H54 (cell line): ENCODE measurements at places on chromosomes 11 and 22.

- no peak for DNase-seq
Observed at GRCh38 chr11:60910711-60911380, 3.1 kb upstream of the TMEM109 start.

DNA sequence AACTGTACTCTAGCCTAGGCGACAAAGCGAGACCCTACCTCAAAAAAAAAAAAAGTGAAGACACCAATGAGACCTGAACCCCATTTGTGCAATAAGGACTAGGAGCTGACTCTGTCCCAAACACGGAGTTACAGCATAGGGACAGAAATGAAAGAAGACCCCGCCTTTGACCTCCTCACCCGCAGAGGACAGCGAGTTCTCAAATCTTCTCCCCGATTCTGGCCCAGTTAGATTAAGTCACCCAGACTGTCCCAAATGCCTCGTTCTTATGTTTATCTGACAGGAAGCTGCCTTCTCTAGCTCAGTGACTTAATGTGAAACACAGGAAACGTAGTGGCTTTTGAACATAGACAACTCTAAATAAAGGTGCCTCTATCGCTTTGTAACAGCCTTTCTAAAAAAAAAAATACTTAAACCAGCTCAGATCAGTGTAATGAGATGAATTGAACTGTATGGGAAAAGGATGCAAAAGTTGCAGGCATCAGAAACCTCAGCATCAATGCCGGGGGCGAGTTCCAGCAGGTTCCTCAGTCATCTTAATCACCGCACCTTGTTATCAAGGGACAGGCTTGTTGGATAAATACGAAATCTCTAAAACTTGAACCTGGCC, 10.6 kb downstream of the MYH9 start:
- no peak for DNase-seq

- no peak for DNase-seq
Observed at GRCh38 chr11:123145661-123146060, 49.4 kb downstream of the CLMP start.

DNA sequence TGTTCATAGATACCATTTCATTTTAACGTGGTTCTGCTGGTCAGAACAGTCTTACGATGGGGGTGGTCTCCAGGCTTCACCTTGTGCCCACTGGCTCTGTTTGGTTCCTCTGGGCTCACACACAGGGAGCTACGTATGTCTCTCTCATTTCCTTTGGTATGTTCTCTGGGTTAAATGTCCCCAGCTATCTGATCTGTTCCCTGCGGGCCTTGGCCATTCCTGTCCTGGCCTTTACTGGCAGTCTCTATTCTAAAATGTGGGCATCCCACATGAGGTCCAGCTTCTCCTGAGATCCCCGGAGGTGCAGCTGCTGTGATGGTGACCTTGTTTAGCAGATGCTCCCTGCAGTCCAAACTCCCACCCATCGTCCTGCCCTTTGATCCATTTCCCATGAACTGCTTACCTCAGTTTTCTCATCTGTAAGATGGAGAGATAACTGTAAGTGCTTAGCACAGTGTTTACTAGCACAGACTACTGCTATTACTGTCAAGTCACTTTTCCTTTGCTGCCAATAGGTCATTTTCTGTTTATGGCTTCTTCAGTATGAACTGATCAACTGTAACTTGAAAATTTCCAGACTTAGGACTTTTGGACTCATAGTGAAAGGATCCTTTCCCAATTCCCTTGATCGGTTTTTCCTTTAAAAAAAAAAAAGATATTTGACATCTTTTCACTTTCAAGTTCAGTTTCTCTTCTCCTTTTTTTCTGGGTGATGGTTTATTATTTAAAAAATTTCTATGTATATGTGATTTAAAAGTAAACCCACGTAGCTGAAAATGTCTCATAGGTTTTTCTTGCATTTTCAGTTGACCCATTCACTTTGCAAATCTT, 92.9 kb downstream of the PTPRJ start:
- no peak for DNase-seq

GRCh38 chr22:19565382-19566278, 41.4 kb upstream of the CLDN5 start:
- no peak for DNase-seq

GRCh38 chr11:122207505-122207904, 91.5 kb upstream of the BLID start:
- DNase-seq: no peak

- DNase-seq: no peak
Observed at GRCh38 chr22:23536821-23537345, 43.2 kb downstream of the IGLL1 start.

DNA sequence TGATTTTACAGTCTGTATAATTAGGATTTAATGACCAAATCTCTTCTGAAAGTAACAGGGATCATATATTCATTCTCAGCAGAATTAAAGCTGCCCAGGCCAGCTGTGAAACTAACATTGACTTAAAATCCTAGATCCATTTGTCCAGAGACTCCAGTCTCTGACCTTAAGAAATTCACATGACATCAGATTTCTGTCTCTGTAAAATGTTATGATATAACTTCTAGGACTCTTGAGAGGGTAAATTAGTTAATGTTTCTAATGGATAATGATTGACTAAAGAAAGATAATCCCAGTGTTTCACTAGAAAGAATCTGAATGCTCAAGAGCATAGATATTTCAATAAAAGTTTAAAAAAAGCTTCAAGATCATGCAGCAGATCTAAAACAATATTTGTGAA, 6.3 kb downstream of the NOX4 start:
- no peak for DNase-seq

- no peak for DNase-seq
Observed at GRCh38 chr11:127117231-127117739, 116.7 kb upstream of the KIRREL3 start.

- DNase-seq: no peak
Observed at GRCh38 chr11:96614846-96615245, 225.0 kb downstream of the JRKL start.

GRCh38 chr22:46033256-46034200, 56.6 kb upstream of the WNT7B start:
- no peak for DNase-seq

DNA sequence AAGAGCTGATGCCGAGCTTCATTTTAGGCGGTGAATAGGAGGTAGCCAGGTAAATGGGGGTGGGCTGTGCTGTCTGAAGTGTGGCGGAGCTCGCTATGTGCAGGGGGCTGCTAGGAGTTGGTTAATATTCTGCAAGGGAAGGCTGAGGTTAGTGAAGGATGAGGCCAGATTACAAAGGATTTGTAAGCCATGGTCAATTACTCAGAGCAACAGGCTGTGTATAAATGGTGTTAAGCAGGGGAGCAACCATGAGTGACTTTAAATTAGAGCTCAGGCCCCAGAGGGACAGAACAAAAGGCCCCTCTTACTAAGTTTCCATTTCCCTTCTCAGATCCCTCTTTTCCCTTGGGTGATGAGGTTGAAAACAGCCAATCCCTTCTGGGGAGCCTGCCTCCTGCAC, 7.3 kb upstream of the MCAM start:
- no peak for DNase-seq

DNA sequence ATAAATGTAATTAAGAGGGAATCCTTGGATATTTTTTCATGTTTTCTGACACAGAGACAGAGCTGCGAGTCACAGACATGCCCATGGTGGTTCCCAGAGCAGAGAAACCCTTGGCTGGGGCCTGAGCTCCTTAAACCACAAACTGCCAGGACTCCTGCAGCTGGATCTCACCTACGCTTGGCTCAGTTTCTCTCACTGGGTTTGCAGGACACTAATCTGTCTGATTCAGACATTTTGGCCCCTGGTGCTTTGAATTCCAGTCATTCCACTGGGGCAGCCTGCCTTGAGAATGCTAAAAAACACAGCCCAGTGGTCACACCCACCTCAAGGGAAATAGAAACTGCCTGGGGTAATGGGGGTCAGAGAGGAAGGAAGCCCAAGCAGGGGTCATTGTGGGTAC, 122.6 kb downstream of the CCDC81 start:
- no peak for DNase-seq

GRCh38 chr11:126772267-126772666, 228.3 kb downstream of the KIRREL3 start:
- no peak for DNase-seq

DNA sequence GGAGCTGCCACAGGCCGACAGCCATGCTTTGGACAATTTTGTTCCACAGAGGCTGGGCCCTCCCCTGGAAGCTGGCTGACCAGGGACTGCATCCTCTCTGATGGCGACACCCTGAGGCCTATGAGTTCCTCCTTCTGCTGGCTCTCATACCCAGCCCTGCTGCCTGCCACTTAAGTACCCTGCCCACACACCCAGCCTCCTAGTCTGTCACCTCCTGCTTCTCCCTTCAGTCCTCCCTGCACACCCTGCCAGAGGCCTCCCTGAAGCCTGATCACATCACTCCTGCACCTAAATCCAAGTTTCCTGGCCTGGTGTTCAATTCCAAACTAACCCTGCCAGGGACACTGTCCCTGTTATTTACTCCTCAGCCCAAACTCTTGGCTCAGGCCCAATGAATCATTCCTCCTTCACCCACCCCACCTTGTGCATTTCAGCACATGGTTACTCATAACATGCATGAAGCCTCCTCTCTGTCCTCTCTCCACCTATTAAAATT, 136.7 kb upstream of the NECTIN1 start:
- DNase-seq: peak; percentile 19

DNA sequence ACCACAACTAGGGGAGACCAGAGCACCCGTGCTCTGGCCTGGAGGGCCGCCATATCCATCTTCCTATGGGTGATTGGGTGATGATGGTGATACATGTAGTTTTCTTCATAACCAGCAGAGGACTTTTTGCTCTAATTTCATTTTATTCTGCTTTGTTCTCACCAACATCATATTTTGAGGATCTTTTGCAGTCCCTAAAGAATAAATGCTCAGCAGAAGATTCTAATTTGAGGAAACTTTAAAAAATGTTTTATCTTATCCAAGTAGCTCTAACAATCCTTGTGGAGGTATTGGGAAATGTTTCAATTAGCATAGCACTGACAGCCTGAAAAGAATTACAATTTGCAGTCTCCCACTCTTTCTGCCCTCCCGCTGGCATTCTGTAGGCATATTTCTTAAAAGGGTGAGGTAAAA, 544.0 kb downstream of the NTM start:
- no peak for DNase-seq

GRCh38 chr11:59415111-59415510, 11.1 kb downstream of the OR5A2 start:
- DNase-seq: no peak

DNA sequence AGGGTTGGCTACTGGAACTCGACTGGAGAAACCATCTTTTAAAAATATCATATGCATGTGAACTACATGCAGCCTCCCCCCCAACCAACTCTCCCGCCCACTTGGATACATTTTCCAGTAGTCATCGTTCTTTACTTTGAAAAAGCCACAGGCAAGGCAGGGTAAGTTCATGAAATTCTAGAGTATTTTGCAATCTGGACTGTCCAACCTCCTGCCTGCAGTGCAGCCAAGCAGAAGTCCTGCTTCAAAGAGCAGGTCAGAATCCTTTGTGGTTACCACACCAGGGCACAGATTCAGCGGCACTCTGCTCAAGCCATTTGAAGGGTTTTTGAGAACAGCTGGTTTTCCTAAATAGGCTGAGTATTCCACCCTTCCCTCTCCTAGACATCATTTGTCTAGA, 12.1 kb downstream of the ELF5 start:
- peak; percentile 52 for DNase-seq

DNA sequence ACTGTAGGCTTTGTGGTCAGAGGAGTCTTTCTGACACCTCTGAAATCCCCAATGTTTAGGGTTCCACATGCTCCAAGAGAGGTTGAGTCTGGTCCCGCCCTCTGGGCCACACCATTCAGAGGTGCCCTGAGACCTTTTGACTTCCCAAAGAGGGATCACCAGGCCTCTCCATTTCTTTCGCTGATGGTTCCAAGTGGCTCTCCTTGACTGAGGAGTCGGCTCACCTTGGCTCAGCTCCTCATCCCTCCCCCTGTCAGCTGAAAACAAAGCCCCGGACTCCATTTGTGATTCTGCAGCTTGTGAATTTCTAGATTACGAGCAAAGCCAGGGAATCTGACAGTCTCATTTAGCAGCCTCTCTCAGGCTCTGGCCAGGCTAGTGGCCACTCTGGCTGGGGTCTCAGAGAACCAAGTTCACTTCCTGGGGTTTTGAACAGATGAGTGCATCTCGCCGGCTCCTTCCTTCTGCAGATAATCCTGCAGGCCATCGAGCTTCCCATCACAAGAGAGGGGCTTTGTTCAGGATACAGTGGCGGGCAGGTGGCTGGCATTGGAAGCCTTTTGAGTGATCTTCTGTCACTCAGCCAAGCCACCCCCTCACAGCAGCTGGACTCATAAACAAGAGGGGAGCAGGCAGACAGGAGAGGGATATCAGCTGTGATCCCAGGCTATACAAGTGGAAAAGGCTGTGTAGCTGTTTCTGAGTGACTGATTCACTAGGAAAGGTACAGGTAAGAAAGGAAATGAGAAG, 102.9 kb downstream of the TRIM29 start:
- no peak for DNase-seq

GRCh38 chr11:10604340-10604748, 35.9 kb upstream of the LYVE1 start:
- DNase-seq: no peak

GRCh38 chr22:50656122-50657070, 16.2 kb upstream of the SHANK3 start:
- peak; percentile 63 for DNase-seq

GRCh38 chr11:120403966-120404365, 67.8 kb downstream of the ARHGEF12 start:
- DNase-seq: no peak
